Cardiac septum (tissue), 1 donor: ENCODE measurements at places on chromosomes 11 and 22. TPM values are rescaled to one million over a fixed set of nuclear protein-coding genes. Genes with fewer than 3 reads are reported as not detected.

GRCh38 chr11:86062719-86063118 lies 6.2 kb downstream of the PICALM start:
- no peak for DNase-seq

DNA sequence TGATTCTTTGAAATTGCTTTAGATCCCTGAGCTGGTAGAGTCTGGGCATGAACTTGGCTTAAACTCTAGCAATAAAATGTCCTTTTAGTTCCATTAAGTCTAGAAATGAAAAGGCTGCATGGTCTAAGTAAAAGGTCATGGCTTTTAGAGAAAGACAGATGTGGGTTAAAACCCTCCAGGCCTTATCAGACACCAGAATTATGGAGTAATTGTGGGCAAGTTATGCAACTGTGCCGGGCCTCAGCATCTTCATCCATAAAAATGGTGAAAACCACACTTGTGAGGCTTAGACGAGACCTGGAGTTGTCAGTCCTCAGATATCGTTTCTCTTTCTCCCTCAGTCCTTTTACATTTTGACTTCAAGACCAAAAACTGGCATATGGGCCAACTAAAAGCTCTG lies 597.9 kb upstream of the KIRREL3 start:
- DNase-seq, result no peak

Gene FGF4
- not detected for total RNA-seq

Gene HINFP
- 14.5 TPM for total RNA-seq

- no peak for DNase-seq
These were observed 29.4 kb upstream of the CTSD start for GRCh38 chr11:1793081-1793480.

Gene MYO18B
- 254 TPM for total RNA-seq

DNA sequence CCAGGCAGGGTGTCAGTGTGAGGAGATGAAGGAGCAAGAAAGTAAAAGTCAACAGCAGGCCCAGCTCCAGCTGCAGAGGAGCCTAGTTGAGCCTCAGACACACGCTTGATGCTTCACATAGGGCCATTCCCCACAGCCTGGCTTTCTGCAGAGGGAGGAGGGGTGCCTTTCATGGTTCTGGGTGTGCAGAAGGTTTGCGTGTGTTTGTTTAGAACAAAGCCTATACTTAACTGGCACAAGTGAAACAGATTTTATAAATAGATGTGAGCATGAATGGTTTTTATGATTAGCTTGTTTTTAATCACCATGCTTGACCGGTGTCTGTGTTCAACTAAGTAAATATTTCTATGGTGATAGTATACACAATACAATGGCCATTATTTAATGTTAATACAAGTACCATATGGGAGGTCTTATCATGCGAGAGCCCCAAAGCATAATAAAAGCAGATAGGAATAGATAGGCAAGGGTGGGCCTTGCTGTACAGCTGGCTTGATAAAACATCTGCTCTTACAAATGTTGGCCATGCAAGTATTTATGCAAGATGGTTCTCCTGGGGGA lies 290.2 kb downstream of the ETS1 start:
- no peak for DNase-seq
